Activated T-cell treated with anti-CD3 and anti-CD28 coated beads, Interleukin-2, amount 50 U/mL, for 72 hours (primary cell): ENCODE measurements at places on chromosomes 13 and 19. TPM values are rescaled to one million over a fixed set of nuclear protein-coding genes. Genes with fewer than 3 reads are reported as not detected.

The RPS19 gene
- total RNA-seq, result 4,133 TPM

DNA sequence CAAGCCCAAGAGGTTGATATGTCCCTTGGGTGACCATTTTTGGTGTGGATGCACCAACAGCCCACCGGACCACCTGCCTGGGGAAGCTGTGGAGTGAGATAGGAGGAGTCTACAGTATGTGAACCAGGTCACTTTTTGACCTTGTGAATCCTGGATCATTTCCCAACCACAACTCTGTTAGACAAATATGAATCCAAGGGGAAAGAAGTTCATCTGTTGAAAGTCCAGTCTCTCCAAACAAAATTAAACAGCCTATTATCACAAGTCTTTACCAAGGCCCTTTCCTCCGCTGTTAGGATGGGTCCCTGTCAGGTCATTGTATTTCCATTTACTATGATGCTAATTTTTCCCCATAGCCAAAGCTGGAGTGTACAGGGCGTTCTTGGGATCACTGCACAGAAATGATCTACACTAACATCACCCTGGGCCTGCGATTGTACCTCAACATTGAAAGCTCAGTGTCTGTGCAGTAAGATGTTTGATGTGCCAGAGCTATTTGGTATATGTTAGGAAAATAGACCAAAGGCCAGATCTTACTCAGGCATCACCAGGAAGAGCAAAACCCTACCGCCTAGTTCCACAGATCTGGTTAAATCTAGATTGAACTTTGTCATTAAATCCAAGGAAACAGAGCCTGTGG lies 117.1 kb downstream of the STARD13 start:
- DNase-seq, result no peak

DNA sequence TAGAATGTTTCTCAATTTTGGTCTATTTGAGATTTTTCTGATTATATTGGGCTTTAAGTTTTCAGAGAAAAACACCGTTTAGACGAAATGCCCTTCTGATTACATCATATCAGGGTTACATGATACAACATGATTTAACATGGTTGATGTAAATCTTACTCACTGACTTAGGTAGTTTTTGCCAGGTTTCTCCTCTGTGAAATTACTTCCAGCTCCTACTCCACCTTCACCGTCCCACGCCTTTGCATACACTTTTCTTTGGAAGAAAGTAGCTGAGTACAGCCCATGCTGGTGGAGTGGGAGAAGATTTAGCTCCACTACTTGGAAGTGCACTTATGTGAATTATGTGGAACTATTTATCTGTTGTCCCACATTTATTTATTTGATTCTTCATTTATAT lies 433.2 kb upstream of the KLHL1 start:
- no peak for DNase-seq

The IPO5 gene
- 154 TPM for total RNA-seq

DNA sequence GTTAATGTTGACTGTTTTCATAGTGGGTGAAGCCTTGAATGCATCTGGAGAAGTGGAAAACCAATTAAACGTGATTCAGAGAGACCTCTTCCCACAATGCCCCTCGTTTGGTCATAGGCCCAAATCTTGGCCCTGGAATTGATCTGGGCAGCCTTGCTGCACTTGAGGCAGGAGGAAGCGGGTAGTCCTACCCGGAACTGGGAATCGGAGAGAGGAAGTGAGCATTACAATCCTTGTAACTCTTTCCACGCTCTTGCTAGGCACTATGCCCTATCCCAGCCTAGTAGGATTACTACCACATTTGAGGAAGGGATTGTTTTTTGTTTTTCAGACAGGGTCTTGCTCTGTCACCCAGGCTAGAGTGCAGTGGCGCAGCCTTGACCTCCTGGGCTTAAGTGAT lies 3.6 kb downstream of the KCNK6 start:
- no peak for DNase-seq

The FCGBP gene
- 7.2 TPM for total RNA-seq

The KLK15 gene
- not detected for total RNA-seq

DNA sequence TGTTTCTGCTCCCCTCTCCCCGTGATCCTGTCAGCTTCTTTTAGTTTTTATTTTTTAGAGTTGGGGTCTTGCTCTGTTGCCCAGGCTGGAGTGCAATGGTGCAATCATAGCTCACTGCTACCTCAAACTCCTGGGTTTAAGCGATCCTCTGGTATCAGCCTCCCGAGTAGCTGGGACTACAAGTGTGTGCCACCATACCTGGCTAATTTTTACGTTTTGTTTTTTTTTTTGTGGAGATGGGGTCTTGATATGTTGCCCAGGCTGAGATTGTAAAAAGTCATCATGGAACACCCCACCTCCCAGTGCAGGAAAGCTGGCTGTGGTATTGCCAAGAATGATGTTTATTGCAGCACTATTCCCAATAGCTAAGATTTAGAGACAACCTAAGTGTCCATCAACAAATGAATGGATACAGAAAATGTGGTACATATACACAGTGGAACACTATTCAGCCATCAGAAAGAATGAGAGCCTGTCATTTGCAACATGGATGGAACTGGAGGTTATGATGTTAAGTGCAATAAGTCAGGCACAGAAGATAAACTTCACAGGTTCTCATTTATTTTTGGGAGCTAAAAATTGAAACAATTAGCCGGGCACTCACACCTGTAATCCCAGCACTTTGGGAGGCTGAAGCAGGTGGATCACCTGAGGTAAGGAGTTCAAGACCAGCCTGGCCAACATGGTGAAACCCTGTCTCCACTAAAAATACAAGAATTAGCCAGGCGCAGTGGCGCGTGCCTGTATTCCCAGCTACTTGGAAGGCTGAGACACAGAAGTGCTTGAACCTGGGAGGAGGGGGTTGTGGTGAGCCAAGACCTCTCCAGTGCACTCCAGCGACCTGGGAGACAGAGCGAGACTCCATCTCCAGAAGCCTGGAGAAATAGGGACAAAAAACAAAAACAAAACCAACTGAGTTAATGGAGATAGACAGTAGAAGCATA lies 6.6 kb upstream of the KLK15 start:
- DNase-seq, result no peak

The CGB8 gene
- not detected for total RNA-seq

DNA sequence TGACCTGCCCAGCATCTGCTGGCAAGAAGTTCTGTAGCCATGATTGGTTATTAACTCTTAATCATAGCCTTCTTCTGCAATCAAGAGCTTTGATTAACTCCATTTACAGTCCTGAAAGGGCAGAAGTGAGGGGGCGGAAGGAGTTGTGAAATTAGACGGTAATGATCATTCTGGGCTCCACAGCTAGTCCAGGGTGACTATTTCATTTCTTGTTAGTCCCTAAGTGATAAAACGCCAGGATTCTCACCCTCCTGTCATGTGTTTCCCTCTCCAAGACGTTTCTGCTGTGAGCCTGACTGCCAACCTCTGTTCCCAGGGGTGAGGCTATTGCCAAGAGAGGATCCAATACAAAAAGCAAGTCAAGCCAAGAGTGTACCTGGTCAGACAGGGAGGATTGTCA lies 155.9 kb upstream of the IPO5 start:
- DNase-seq, result no peak

GRCh38 chr19:55231391-55232285 lies 3.1 kb upstream of the TMEM86B start:
- DNase-seq, result no peak

The DAPK3 gene
- 45.9 TPM for total RNA-seq

DNA sequence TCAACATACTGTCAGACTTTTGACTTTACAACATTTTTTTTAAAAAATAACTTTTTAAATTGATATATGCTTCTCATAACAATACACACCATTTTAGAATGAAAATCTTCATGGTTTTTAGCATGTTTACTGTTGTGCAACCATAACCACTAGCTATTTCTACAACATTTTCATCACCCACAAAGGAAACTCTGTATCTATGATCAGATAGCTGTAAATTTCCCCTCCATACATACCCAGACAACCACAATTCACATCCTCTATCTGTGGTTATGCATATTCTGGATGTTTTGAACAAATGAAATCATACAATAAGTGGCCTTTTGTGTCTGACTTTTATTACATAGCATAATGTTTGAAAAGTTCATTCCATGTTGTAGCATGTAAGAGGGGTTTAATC lies 1666.0 kb downstream of the EFNB2 start:
- no peak for DNase-seq

DNA sequence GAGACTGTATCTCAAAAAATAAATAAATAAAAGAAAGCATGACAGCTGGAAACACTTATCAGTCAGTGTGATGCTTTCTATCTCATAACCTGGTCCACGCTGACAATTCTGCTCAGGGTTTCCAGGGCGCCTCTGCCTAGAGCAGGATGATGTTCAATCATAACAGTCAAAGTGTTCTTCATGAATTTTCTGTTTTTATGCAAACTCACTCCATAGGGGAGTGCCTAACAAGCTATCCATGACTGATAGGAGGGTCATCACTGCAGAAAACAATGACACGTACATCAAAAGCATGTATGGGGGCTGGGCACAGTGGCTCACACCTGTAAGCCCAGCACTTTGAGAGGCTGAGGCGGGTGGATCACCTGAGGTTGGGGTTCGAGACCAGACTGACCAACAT lies 41.4 kb upstream of the ZNF83 start:
- DNase-seq, result no peak

DNA sequence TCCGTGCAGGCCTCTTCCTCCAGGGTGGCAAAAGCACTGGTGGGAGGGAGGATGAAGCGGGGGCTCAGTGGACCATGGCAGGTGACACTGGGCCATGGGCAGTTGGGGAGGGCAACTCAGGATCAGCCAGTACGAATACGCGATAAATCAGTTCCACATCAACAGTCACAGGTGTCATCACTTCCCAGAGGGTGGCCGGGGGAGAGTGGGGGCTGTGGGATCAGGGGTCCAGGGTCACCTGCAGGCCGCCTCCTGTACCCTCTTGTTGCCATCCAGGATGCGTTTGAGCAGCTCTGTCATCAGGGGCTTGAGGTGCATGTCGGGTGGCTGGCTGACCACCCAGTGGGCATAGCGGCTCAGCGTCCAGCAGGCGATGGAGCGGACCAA lies 9.9 kb upstream of the FBXW9 start:
- no peak for DNase-seq

GRCh38 chr19:32241932-32242710 lies 103.3 kb upstream of the ZNF507 start:
- DNase-seq, result no peak

- DNase-seq, result no peak
These were observed 49.5 kb downstream of the C13orf46 start for GRCh38 chr13:113924184-113924901.

- DNase-seq, result no peak
These were observed 27.6 kb downstream of the ARHGEF18 start for GRCh38 chr19:7376151-7376852.

GRCh38 chr19:40314656-40315055 lies 29.5 kb upstream of the AKT2 start:
- DNase-seq, result no peak

GRCh38 chr13:96662036-96662435 lies 332.2 kb downstream of the OXGR1 start:
- no peak for DNase-seq
